ENCODE measurements at places on chromosomes 7 and 10.

GRCh38 chr7:95840953-95841950 lies 68.9 kb downstream of the DYNC1I1 start:
- no peak overlapping the region for H3K27ac ChIP-seq
- H3K4me3 ChIP-seq: no peak overlapping the region
- no peak for DNase-seq
- no peaks in the 10 kb centered on the region for H3K36me3 ChIP-seq
- no peaks in the 10 kb centered on the region for H3K4me1 ChIP-seq

DNA sequence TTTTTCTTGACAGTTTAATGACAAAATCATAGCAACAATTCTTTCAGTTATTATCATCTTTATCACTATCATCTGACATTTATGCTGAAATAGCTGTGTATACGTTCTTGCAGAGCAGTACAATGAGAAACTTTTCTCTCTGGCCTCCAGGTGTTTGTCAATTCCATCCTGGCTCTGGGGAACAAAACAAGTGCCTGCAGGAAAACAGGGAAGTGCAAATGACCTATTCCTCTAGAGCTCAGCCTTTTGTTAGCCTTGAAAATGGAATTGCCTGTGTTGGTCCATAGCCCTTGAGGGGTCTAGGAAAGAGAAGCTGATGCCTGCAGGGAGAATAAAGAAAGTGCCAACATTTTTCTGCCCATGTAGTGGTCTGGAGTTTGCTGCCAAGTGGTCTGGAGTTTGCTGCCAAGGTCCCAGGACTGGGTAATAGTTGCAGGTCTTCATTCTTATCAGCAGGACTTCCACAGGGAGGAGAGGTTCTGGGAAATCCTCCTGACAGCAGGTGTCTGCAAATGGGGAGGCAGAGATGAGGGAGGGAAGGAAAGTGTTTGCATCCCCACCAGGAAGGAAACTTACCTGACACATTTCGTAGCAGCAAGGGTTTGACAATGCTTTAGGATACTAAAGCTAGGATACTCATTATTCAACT lies 10.1 kb upstream of the CSTF2T start:
- no peak for DNase-seq
- H3K4me1 ChIP-seq: no peaks in the 10 kb centered on the region
- H3K36me3 ChIP-seq: no peaks in the 10 kb centered on the region
- H3K4me3 ChIP-seq: no peak overlapping the region
- no peaks in the 10 kb centered on the region for H3K27me3 ChIP-seq

DNA sequence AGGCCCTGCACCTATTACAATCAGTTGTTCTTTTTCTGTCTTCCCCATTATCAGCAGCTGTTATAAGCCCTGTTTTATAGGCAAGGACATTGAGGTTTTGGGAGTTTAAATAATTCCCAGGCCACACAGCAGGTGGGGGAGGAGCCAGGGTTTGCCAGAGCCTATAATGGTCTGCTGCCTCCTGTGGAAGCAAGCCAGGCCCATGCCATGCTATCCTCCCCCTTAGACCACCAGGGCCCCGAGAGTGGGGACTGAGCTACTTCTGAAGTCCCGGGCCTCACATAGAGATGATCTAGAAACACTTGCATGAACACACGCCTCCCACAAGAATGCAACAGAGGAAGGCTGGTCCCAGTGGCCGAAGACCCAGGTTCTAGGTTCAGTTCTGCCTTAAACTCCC lies 141.7 kb downstream of the SH3PXD2A start:
- no peaks in the 10 kb centered on the region for H3K36me3 ChIP-seq
- H3K27me3 ChIP-seq: no peaks in the 10 kb centered on the region
- no peak overlapping the region for H3K4me3 ChIP-seq
- DNase-seq: no peak
- H3K4me1 ChIP-seq: no peaks in the 10 kb centered on the region

- no peak overlapping the region for H3K4me3 ChIP-seq
- no peak for DNase-seq
- no peaks in the 10 kb centered on the region for H3K4me1 ChIP-seq
- no peaks in the 10 kb centered on the region for H3K36me3 ChIP-seq
- H3K27me3 ChIP-seq: no peaks in the 10 kb centered on the region
These were observed 103.7 kb upstream of the VWC2 start for GRCh38 chr7:49669692-49670260.

DNA sequence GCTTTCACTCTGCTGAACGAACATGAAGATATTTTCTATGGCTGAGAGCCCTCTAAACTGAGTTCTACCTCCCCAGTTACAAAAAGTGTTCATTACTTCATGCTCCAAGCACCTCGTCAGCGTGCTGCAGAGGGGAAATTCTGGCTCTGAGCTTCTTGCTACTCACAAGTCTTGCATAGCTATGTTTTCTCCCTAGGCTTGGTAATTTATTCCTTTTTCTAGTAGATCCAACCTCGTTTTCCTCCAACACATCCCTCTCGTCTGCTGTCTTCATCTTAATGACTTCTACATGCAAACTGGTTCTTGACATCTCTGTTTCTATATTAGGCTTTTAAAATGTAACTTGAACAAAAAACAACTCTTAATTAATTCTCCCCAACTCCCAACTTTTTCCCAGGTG lies 1034.5 kb downstream of the REEP3 start:
- H3K4me1 ChIP-seq: no peaks in the 10 kb centered on the region
- H3K4me3 ChIP-seq: no peak overlapping the region
- no peak overlapping the region for H3K27ac ChIP-seq
- no peaks in the 10 kb centered on the region for H3K27me3 ChIP-seq

GRCh38 chr10:69874449-69874848 lies 72.7 kb downstream of the COL13A1 start:
- H3K36me3 ChIP-seq: no peaks in the 10 kb centered on the region
- H3K4me3 ChIP-seq: no peak overlapping the region
- H3K27me3 ChIP-seq: no peaks in the 10 kb centered on the region

Data from B cell (primary cell).